Progenitor cell of endocrine pancreas (in vitro differentiated cells): ENCODE measurements at places on chromosomes 16 and 17.

GRCh38 chr17:17494499-17494869, 1.7 kb downstream of the RASD1 start:
- DNase-seq: no peak

DNA sequence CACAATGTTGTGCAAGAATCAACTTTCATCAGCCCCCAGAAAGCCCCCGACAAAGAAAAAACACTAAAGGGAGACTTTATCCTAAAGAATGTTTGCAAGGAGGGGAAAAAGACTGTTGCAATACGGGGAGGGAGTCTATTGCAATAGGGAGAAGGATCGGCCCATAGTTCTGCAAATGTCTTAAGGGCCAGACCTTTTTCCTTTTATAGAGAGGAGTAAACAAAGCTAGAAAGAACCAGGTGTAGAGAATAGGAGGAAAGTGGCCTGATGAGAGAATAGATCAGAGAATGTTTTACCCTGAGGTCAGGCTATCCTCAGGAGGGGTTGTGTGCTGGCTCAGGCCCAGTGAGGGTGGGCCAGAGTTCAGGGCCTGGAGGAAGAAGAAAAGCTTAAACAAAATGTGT, 8.7 kb upstream of the CAVIN1 start:
- DNase-seq: no peak

GRCh38 chr16:85098565-85098964, 13.7 kb downstream of the CIBAR2 start:
- no peak for DNase-seq

DNA sequence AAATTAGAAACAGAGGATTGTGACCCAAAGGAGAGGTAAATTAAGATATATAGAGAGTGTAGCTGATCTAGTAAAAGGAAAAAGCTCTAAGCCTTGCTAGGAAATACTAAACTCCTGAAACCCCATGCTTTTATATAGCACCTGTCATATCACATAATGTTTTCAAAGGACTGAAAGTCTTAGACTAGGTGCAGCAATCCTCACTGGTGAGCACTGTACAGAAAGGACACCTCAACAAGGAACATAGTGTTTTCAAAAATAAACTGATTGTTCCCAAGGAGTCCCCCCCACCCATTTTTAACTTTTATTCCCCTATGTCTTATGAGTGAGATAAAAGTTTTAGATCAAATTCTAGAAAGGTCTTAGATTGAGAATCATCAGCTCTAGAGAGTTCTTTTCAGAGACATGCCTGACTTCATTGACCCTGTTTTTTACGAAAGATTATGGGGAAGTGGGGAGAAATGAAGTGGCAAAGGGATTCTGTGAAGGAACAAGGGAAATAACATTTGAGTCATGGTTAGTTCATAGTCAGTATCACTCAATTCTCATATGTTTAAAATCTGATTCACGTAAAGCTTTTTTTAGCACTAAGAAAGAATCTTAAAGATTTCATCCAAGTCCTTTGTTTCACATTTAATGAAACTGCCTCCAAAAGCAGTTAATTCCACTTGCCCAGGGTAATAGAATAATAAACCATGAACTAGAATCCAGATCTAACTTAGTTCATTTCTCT, 166.4 kb downstream of the CYB561 start:
- no peak for DNase-seq

DNA sequence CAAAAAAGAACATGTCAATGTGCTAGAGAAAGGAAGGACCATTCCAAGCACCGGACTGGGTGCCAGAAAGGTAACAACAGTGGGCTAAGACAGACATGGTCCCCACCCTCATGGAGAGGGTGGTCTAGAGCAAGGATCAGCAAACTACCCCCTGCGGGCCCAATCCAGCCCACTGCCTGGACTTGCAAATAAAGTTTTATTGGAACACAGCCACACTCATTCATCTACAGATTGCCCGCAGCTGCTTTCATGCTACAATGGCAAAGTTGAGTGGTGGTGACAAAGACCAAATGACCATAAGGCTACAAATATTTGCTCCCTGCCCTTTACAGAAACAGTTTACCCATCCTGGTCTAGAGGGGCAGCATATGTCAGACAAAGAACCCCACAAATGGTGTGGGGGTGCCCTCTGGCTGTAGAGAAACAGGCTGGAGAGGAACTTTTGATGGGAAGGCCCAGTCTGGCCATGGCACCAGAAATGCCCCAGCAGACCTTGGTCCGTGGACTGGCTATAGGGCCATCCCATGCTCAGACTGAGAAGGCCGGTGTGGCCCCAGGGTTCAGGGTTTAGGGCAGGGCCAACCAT, 15.2 kb downstream of the CDH5 start:
- no peak for DNase-seq

DNA sequence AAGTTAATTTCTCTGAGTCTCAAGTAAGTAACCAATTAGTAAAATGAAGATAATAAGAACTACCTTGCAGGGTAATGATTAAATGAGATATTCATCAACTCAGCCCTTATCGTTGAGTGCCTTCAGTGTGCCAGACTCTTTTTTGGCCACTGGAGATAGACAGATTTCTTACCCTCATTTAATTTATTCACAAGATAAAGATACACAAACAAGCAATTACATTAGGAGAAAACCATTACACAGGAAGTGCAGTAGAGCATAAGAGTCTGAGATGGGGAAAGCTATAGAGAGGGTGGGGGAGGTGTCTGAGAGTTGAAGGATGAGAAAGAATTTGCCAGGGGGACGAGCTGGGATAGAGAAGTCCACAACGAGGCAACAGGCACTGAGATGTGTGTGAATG, 72.5 kb upstream of the BCAR1 start:
- DNase-seq: no peak

DNA sequence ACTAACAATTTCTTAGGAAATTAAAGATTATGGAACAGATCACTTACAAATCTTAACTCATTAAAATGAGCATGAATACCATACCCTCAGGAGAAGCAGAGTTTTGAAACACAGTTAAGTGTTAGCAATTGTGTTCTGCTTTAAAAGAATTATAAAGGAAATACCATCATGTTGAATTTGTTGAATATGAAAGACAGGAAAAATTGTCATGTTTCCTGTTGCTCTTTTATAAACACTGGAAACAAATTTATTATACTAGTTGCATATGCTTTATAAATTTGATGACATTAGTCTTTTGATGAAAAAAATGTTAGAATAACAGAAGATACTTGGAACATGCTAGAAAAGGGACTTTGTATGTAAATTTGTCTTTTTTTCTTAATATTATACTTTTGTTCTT, 59.7 kb downstream of the VMP1 start:
- no peak for DNase-seq

DNA sequence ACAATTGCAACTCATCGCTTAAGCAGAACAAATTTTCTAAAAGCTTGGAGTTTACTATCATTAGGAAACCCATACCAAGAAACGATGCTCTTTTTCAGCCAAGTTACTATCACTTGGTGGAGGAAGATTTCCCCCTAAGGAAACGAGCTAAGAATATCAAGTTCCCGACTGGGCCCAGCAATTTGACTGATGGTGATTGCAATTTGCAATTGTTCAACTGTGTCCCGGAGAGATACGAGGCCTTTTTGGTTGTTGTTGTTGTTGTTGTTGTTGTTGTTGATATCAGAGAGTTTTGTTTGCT, 6.2 kb downstream of the HS3ST3A1 start:
- DNase-seq: no peak

GRCh38 chr16:81696961-81697615, 82.0 kb upstream of the PLCG2 start:
- DNase-seq: peak; percentile 20

DNA sequence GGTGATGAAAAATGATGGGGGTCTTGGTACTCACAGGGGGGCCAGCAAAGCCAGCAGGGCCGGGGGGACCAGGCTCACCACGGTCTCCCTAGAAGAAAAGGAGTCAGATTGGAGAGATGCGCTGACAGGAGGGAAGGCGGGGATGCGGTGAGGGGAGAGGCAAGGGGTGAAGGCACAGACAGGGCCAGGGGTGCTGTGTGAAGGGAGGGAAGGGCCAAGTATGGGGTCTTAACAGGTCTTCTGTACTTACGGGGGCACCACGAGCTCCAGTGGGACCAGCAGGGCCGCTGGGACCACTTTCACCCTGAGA, 11.2 kb downstream of the COL1A1 start:
- no peak for DNase-seq

DNA sequence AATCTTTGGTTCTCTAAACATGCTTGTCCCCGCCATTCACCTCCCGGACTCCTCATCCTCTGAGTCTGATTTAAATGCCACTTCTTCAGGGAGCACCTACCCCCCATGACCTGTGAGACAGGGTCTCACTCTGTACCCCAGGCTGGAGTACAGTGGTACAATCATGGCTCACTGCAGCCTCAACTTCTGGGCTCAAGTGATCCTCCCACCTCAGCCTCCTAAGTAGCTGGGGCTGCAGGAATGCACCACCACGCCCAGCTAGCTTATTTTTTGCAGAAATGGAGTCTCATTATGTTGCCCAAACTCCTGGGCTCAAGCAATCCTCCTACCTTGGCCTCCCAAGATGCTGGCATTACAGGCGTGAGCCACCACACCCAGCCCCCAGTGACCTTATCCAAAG, 12.8 kb upstream of the CPSF4L start:
- DNase-seq: no peak
